Fibroblast of skin of right biceps (primary cell): ENCODE measurements at places on chromosomes 13 and 19.

GRCh38 chr19:482186-483041 lies 13.9 kb upstream of the MADCAM1 start:
- DNase-seq: no peak

GRCh38 chr19:39557811-39558623 lies 18.1 kb upstream of the EID2 start:
- no peak for DNase-seq

DNA sequence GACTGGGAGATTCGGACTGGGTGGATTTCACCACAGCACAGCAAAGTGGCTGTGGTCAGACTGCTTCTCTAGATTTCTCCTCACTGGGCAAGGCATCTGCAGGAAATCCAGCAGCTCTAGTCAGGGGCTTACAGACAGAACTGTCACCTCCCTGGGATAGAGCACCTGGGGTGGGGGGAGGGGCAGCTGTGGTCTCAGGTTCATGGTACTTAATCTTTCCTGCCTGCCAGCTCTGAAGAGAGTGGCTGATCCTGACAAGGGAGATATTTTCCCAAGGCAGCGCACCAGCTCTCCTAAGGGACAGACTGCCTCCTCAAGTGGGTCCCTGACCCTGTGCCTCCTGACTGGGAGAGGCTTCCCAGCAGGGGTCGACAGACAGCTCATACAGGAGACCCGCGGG lies 212.8 kb upstream of the KLF12 start:
- DNase-seq: no peak

DNA sequence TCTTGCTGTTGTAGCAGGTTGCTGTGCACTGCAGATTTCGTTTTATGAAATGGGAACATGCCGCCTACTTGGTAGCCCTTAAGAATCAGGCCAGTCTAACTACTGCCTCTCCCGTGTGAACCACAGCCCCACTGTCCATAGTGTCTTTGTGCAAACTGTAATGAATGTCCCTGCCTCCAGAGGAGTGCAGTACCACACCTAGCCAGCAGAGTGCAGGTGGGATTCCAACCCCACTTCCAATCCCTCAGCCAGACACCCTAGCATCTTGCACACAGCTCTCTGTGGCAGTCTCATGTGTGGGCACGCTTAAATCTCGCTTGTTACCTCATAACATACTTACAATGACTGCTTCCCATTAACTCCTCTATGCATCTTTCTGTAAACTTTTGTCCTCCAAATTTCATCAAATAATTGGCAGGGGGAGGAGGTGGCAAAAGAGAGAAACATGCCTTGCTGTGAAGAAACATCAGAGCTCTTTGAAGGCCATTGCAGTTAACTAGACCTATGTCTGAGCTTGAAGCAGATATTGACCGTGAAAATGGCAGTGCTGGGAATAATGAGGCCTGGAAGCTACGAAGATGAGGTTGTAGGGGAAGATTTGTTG lies 47.2 kb downstream of the ZAR1L start:
- no peak for DNase-seq

- no peak for DNase-seq
Measured at GRCh38 chr19:11692127-11692790, 46.5 kb downstream of the ZNF823 start.

- DNase-seq: no peak
Measured at GRCh38 chr13:34372581-34372980, 554.6 kb downstream of the RFC3 start.

- DNase-seq: no peak
Measured at GRCh38 chr19:4277191-4277696, 1.8 kb upstream of the SHD start.

DNA sequence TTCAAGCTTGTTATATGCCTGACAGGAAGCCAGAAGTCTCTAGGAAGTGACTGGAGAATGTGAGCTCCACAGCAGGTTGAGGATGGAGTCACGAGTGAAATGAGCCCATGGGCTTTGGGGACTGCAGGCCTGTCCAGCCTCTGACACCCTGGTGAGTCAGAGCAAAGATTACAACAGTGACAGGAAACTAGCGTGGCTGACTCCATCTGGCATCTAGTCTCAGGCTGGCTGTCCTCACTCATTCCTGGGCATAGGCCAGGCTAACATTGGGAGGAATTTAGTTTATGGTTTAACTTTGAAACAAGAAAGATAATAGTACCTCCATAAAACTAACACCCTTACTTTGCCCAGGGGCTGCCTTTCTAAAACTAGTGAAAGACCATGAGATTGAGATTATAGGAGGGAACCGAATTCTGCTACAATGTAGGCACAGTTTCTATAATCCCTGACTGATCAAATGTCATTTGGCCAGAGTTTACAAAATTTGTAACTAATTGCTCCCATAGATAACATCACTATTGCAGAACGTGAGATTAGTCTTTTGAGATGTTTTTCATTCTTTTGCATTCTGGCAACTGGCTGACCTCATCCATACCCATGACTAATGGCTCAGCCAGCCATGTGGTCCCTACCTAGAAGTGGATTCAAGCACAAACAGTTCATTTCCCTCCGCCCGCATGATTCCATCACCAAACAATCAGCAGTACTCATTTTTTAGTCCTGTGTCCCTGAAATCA lies 28.4 kb downstream of the PSG1 start:
- DNase-seq: peak; percentile 97

DNA sequence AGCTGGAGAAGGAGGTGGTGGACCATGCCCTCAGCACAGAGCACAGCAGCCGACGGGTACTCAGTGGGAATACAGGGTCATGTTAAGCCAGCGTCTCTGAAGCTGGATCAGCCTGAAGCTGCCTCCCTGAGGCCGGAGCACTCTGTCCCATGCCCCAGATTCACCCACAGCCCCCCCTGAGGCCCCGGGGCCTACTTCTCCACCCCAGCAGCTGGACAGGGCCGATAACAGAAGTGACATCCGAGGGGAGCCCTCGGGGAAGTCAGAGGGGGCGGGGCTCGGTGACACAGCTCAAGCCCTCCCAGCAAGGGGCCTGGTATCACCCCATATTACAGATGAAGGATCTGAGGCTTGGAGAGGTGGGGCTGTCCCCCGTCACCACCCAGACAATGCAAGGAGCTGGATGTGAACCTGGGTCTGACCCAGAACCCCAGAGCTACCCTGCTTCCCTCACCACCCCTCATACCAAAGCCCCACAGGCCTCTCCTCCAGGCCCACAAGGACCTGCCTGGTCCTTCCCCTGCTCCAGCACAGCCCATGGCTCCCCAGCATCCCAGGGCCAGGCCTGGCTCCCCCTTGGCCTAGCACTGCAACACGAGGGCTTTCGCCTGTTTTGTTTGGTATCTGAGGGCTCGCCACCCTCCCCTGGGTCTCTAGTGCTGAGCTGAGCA lies 5.7 kb downstream of the R3HDM4 start:
- DNase-seq: no peak

- no peak for DNase-seq
Measured at GRCh38 chr19:18737954-18738351, 53.2 kb downstream of the COMP start.

DNA sequence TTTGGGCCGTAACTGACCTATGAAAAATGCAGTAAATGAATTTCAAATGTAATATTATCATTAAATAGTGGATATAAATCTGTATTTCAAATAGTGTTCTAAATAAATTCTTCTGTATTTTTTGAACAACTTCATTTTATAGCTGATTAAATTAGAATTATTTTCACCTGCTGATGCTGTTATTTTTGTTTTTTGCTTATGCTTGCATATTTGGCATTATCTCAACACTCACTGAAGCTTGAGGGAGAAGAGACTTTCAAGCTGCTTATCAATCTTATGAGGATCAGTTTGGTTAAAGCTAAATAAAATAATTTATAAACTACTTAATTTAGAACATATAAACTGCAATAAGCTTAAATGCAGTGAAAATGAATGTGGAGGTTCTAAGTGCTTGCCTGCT lies 251.3 kb upstream of the PCDH9 start:
- no peak for DNase-seq

- DNase-seq: no peak
Measured at GRCh38 chr19:14686411-14686810, 3.4 kb upstream of the ZNF333 start.

GRCh38 chr19:2194513-2195078 lies 30.9 kb downstream of the DOT1L start:
- DNase-seq: no peak

- DNase-seq: no peak
Measured at GRCh38 chr13:80603351-80603750, 262.4 kb upstream of the SPRY2 start.

GRCh38 chr13:38943231-38943630 lies 47.4 kb downstream of the STOML3 start:
- DNase-seq: no peak

DNA sequence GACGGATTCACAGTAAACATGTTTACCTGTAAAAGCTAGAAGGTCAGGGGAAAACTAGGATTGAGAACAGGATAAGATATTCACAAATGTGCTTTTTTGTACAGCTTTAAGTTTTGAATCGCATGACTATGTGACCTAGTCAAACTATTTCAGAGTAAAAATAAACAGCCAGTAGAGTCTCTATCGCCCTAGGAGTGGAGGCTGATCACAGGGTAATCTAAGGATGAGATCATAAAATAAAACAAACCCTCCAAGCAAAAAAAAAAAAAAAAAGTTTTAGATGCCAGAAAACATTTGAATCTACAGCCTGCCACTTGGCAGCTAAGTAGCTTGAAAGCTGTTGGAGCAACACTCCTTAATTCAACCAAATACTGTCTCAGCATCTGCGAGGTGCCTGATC lies 26.8 kb downstream of the ZNF350 start:
- DNase-seq: no peak

DNA sequence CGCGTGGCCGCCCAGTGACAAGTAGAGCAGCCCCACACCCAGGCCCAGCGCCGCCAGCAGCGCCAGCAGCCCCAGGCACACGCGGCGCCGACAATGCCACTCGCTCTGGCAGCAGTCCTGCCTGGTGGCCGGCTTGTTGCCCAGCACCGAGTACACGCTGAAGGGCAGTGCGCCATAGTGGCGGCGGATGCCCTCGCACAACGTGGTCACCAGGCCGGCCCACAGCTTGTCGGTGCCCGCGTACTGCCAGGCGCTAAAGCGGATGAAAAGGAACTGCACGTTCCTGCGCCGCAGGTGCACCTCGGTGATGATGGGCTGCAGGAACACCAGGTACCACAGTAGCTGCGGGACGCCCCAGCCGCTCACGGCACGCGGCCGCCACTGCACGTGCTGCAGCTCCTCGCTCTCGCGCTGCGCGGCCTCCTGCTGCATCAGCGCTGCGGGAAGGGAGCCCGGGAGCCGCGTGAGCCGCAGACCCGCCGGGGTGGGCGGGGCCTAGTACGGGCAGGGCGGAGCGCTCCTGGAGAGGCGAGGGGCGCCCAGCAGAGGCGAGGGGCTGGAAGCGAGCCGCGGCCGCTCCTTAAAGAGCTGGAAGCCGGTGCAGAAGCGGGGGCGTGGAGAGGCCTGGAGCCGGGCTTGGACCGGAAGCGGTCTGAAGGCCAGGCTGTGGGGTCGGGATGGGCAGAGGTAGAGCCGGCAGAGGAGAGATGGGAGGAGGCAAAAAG lies 7.3 kb downstream of the NKPD1 start:
- peak; percentile 36 for DNase-seq

- no peak for DNase-seq
Measured at GRCh38 chr19:2352121-2352520, 7.9 kb upstream of the TMPRSS9 start.

- no peak for DNase-seq
Measured at GRCh38 chr19:8902520-8902919, 70.3 kb downstream of the MBD3L1 start.

GRCh38 chr19:48487948-48488347 lies 18.8 kb downstream of the CYTH2 start:
- DNase-seq: peak; percentile 81

DNA sequence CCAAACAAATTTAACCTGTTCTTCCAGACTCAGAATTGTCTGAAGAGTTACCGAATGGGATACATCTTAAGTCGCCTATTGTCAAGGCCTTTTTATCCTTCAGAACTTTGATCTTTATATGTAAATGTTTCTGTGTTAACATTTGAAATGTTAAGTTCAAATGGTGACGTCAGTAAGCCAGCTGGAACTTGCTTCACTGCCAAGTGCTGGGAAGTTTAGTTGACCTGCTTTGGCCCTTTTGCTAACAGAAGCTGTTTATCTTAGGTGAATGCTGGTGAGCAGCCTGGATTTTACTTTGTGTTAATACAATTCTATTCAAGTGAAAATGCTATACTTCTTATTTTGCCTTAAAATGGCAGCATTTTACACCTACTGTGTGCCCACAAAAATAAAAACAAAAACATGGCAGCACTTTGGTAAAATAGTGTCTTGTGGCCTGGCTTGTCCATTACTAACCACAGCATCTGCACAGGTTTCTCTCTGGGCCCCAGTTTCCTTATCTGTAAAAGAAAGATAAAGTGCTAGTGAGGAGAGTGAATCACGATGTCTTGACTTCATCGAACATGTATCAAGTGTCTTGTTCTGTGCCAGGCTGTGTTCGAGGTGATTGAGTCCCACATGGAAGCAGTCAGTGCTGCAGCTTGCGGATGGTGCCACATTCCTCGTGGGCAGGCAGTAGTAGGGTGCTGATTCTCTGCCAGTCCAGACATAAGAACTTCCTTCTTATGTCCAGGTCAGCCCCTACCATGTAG lies 2.2 kb downstream of the NAXD start:
- peak; percentile 22 for DNase-seq

DNA sequence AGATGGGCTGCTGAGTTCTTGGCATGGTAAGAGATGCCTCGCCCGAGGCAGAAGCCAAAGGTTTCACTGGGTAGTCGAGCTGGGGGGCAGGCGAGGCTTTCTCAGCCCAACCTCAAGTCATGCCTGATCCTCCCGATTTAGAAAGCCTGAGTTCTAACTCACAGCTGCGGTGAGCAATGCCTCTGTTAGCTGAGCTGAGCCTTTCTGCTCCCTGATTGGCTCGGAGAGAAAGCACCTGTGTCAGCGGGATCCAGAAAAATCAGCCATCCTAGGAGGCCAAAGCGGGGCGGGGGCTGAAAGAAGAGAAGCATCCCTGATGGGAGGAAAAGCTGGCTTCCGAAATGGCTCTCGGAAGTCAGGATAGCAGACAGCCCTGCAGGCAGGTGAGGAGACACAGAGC lies 44.7 kb downstream of the CACNA1A start:
- DNase-seq: no peak

- no peak for DNase-seq
Measured at GRCh38 chr13:77429320-77430142, 102.6 kb upstream of the MYCBP2 start.

- DNase-seq: no peak
Measured at GRCh38 chr13:37177125-37177524, 71.7 kb upstream of the CSNK1A1L start.
